Stimulated activated CD8-positive, alpha-beta memory T cell treated with anti-CD3 and anti-CD28 coated beads, Interleukin-7, amount 100 ng/mL, for 48 hours (primary cell): ENCODE measurements at places on chromosomes 1 and 21.

GRCh38 chr1:39789571-39790110 lies 976 bp upstream of the BMP8B start:
- no peak for DNase-seq

GRCh38 chr1:119673171-119673940 lies 25.3 kb upstream of the ZNF697 start:
- DNase-seq = no peak

DNA sequence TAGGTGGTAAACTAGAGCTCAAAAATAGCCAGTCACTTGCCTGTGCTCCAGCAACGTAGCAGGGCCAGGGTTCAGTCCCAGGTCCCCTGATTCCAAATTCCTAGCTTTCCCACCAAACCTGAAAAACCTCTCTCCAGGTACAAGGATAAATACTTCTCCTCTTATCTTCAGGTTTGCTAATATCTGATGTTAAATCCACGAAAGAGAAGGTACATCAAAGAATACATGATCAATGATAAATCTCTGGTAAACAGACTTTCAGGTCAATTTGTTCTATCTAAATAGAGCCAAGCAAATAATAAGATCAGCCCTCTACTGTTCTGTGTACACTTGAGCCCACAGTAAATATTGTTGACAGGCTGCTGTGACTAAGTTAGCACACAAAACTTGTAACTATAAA lies 52.1 kb upstream of the AKT3 start:
- no peak for DNase-seq

GRCh38 chr1:89723863-89724262 lies 90.9 kb downstream of the LRRC8C start:
- no peak for DNase-seq

DNA sequence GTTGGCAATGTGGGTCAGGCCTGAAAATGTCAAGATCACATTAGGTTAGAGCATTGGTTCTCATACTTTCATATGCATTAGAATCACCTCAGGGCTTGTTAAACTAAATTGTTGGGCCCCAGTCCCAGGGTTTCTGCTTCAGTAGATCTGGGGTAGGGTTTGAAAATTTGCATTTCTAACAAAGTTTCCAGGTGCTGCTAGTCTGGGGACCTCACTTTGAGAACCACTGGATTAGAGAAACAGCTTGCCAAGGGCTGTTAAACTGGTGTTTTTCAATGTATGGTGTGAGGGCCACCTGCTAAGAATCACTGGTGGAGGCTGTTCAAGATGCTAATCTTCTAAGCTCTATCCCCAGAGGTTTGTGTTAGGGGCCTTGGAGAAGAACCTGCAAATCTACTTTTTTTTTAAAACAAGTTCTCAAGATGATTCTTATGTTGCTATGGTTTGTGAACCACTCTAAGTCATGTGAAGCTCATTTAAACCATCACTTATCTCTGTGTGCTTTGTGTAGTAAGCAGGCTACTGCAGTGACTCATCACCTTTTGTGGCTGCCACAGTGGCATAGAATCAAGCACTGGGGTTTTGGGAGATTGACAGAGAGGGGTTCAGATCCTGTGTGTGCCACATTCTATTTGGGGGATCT lies 152.2 kb downstream of the S1PR1 start:
- DNase-seq = no peak

DNA sequence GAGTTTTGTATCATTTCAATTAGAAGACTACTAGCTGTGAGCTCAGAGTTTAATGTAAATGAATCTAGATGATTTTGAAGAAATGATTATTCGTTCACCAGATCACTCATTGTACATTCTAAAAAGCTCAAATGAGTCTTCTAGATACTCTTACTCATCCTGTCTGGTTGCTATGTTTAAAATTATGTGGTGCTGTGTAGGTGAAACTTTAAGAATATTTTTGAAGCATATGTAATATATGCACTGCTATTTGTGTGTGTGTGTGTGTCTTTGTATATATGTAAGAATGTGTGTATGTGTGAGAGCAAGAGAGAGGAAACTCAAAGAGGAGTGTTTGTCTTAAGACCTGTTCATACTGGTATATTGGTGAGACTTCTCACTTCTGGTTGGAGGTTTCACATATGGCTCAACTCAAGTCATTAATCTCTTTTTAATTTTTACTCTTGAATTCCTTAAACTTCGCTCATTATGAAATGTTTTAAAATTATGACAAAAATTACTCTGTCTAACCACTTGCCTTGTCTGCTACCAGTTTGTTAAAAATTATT lies 8.6 kb upstream of the C1orf105 start:
- no peak for DNase-seq

- no peak for DNase-seq
These were observed 3.6 kb upstream of the MXRA8 start for GRCh38 chr1:1361982-1362423.

DNA sequence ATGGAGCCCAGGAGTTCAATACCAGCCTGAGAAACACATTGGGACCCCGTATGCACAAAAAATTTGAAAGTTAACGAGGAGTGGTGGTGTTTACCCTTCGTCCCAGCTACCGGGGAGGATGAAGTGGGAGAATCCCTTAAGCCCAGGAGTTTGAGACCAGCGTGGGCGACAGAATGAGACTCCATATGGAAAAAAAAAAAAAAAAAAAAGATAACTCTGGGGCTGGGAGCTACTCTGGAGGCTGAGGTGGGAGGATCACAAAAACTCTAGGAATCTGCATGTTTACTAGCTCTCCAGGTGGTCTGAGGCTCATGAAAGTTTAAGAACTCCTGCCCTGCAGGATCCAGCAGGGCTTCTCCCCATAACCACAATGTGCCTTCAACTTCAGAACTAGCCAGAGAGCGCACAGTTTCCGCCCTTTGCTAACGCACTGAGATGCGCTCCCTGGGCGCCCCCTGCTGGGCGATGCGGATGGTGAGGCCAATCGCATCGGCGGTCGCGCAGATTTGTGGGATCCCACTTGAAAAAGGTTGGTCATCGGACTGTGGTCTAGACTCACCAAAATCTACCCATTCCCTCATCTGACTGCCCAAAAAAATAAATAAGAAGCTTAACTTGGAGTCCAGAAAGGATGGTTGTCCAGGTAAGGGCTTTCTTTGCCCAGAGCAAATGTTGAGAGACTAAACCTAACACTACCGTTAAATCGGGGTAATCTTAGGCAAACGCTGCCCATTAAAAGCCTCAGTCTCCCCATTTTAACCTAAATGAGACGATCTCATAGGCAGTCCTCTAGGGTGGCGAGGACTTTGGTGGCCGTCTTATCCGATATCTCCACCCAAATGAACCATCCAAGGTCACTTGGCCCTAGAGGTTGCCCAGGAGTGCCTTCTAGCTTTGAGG lies 8.8 kb downstream of the ZNF683 start:
- DNase-seq = peak; percentile 62

DNA sequence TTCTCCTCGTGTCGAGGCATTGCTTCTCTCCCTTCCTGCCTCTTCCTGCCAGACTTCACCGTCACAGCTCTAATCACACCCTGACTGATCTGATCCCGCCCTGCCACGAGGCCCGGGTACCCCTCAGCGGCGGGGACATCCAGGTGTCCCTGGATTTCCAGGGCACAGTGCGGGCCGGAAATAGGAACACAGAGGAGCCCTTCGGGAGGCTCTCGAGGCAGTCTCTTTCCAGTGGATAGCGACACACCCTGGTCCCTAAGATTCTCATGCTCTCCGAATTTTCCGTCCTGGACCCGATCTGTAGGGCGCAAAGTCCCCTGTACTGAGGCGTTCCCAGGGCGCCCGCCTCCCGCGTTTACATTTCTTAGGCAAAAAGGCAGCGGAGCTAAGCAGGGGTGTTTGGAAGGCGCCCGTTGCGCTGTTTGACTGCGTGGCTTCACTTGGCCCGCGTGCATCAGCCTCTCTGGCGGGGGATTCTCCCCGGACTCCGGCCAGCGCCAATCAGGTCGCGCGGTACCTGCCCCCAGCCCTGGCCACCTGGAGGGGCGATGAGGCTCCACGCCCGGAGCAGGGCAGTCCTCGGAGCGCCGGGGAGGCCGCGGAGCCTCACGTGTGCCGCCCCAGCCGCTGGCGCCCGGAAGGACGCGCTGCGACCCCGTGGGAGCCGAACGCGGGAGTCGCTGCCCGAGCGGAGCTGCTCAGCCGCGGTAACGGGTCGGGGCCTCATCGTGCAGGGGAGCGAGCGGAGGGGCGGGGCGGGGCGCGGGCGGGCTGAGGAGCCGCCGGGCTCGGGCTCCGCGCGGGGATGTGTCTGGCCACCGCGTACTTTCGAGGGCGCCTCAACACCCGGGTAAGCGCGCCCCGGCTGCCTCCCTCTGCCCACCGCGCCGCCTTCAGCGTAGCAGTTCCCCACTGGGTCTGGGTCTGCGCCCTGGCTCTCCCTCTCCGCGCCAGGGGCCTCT lies at the start of gene FAM163A:
FAM163A (plus strand) TSS at position 575 of the 962 bp plus-strand sequence. CDS start 69,807 bp downstream, outside the sequence.
- no peak for DNase-seq

DNA sequence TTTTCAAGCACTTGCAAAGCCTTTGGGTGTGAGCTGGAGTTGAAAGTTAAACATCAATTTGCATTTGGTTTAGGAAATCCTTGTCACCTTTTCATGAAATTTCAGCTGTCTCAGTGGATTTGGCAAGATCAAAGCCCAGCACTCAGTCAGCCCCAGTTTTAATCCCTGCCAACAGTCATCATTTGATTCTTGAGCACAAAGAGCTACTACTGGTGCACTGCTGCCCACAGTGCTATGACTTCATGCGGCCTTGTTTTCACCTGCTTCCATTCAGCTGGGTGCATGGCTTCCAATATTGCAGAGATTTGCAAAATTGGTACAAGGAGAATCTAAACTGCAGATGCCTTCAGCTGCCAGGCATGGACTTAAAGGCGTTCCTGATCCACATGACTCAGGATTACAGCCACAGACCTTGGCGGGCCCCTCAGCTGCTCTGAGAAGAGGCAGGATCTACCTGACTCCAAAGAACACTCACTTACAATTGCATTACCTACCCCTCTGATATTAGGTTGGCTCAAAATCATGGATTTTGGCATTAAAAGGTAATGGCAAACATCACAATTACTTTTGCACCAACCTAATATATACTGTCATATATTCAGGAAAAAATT lies 259.1 kb downstream of the DSCAM start:
- no peak for DNase-seq

DNA sequence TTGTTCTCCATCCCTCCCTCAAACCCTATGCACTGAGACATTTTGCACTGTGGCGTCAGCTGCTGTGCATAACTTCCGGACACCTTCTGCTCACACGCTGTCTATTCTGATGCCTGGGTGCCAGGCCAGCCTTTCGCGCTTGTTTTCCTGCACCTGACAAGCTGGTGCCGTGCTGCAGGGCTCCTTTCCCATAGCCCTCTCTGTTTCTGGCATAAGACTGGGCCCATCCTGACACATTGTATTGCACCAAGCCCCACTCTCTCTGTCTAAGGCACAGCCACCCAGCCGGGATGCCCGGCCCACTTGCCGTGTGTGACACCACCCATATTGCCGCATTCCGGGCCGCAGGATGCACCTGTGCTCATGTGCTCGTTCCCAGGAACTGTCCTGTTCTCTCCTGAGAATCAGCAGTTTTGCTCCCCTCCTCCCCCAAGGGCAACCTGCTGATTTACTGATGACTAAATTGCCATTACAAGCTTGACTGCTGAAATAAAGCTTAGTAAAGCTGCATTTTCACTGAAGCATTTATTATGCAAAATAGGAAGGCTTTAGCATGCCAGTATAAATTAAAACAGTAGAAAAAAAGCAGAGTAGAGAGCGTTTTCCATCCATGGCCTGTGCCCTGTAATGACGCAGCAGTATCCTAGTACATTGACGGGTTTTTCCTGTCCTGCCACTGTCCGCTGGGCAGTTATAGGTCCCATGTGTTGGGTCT lies 88.0 kb downstream of the CD247 start:
- no peak for DNase-seq

DNA sequence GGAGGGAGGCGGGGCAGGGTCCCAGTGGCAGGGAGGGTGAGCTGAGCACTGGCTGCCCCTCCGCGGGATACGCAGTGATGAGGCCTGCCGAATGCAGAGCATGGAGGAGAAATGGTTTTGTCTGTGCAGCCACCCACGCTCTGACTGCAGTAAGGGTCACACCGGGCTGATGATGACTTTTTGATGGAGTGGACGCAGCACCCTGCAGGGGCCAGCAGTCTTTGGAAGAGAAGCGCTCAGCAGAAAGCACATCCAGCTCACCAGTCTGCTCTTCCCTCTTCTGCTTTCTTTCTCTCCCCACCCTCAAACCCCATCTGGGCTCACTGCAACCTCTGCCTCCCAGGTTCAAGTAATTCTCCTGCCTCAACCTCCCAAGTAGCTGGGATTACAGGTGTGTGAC lies 61.9 kb upstream of the ATP1A1 start:
- DNase-seq = no peak

GRCh38 chr1:86365896-86366295 lies 30.2 kb downstream of the ODF2L start:
- DNase-seq = no peak

- peak; percentile 39 for DNase-seq
These were observed 3.5 kb upstream of the PEAR1 start for GRCh38 chr1:156889802-156890580.

GRCh38 chr1:29471487-29472313 lies 235.4 kb downstream of the PTPRU start:
- no peak for DNase-seq

- no peak for DNase-seq
These were observed 82.8 kb downstream of the EXTL2 start for GRCh38 chr1:100811808-100812207.

- no peak for DNase-seq
These were observed 103.3 kb upstream of the SLC45A1 start for GRCh38 chr1:8214501-8215173.

GRCh38 chr1:93528412-93528811 lies 80.5 kb downstream of the FNBP1L start:
- DNase-seq = no peak

- no peak for DNase-seq
These were observed 15.8 kb downstream of the GPSM2 start for GRCh38 chr1:108892356-108893140.

DNA sequence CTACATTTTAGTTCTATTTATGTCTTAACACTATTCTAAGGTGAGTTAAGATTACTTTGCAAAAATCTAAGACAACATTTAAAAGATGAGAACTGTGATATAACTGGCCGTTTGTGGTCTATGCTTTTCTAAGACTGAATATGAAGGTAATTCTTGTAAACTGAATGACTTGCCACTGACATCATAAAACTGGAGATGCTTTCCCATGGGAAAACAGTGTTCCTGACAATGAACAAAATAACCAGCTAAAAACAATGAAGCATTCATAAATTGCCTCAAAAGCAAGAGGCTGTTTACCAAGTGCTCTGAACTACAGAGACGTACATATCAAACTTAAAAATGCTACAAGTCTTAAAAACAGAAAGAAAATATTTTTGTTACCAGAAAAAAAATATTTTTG lies 54.7 kb downstream of the APP start:
- DNase-seq = no peak
